Activated B cell treated with CpG ODN at 0.5 μM for 24 hours (primary cell): ENCODE measurements at places on chromosomes 1 and 21. TPM values are rescaled to one million over a fixed set of nuclear protein-coding genes. Genes with fewer than 3 reads are reported as not detected.

- no peak for DNase-seq
Measured at GRCh38 chr1:64337926-64338325, 132.0 kb upstream of the CACHD1 start.

GRCh38 chr1:175479521-175480342 lies 263.7 kb downstream of the TNR start:
- no peak for DNase-seq

DNA sequence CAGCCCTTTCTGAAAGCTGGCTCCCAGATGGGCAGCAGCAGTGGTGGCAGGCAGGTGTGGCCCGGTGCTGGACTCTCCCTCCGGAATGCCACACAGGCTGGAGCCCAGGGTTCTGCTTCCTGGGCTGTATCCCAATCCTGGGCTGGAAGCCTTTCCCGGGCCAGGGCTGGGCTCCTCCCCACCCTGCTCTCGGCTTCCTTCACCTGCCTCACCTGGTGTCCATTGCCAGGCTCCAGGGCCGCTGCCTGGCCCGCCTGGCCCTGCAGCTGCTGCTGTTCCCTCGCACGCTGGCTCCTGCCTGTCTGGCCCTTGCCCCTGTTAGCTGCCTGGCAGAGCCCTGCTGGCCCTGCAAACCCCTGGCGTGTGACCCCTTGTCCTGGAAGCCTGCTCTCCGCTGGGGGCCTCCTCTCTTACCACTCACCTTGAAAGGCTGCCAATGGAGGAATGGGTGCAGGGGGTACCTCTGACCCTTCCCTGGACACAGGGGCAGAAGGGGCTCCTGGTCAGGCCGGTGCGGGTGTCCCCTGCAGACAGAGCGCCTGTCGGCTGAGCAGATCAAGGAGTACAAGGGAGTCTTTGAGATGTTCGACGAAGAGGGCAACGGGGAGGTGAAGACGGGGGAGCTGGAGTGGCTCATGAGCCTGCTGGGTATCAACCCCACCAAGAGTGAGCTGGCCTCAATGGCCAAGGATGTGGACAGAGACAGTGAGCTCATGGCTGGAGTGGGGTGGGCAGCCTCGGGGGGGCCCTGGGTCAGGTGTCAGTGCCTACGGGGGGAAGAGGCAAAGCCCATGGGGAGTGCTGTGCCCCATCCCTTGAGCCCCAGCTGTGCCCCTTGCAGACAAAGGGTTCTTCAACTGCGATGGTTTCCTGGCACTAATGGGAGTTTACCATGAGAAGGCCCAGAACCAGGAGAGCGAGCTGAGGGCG lies 1.1 kb downstream of the CALML6 start:
- no peak for DNase-seq

DNA sequence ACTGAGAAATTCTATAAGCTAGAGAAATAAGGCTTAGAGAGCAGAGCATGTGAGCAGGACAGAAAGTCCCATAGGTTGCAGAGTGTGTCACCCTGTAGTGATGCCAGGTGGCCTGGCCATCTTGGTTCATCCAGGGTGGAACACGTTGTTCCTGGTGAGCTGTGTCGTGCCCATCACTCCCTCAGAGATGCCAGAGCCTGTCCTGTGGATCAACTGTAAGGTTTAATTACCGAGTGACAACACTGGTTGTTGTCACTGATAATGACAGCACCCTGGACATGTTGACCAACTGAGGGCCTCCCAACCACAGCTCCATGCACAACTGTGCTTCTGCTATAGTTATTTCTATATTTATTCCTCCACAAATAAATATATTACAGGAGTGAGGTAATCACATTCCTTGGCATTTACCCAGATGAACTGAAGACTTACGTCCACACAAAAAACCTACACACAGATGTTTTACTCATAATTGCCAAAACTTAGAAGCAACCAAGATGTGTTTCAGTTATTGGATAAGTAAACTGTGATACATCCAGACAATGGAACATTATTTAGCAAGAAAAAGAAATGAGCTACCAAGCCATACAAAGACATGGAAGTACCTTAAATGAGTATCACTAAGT lies 6.2 kb downstream of the C1orf198 start:
- DNase-seq, result no peak

DNA sequence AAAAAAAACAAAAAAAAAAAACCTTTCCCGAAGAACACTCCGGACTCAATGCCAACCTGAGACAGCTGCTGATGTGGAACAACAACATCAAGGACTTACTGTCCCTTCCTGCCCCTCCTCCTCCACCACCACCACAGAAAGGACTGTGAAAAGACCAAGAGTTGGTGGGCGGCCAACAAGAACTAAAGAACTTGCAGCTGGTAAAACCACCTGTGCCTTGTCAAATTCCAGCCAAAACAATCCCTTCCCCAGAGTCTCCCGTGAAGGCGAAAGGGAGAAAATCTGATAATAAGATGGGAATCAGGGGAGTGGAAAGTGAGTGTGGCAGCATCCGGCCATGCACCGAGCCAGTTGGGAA lies 88.9 kb downstream of the PROX1 start:
- DNase-seq, result no peak

GRCh38 chr21:38952890-38953289 lies 147.2 kb downstream of the ETS2 start:
- DNase-seq, result no peak

The CELA3B gene
- not detected in 2 replicates for total RNA-seq

The DENND4B gene
- total RNA-seq, result 217 and 257 TPM in 2 replicates

The KIAA1614 gene
- total RNA-seq, result 0.07 and 0.38 TPM in 2 replicates

The TBX15 gene
- total RNA-seq, result 0.09 and 0.15 TPM in 2 replicates

The CELA3A gene
- not detected in 2 replicates for total RNA-seq

The LCE1A gene
- total RNA-seq, result not detected in 2 replicates

DNA sequence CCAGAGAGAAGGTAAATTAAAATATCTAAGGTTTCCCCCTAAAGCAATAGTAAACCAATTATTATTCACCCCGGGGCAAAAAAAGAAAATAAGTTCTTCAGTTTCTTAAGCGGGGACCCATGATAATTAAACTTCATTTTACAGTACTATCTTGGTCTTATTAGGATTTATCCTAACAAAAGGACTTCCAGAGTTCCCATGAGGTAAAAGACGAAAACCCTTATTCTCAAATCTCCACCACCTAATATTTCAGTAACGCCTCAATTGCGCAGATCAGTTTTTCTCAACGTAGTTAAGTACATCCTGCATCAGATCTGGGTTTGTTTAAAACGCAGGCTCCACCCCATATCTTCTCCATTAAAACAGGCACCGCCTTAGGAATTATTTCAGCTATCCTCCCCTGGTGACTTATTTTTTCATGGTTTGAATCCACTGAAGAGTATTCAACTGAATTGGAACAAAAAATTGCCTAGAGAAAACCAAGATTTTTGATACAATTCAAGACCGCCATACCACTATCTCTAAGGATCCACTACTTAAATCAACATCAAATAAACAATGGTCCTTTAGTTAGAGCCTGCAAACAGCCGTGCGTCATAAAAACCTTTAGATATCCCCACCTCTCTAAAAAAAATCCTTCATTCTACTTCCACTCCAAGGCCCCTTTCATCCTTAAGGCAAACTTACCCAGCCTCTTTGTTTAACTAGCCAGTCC lies 1.7 kb downstream of the MCL1 start:
- no peak for DNase-seq

- DNase-seq, result no peak
Measured at GRCh38 chr1:171664976-171665375, 12.5 kb upstream of the MYOC start.
